ENCODE measurements at places on chromosomes 1 and 21. TPM values are rescaled to one million over a fixed set of nuclear protein-coding genes. Genes with fewer than 3 reads are reported as not detected.
A peak's percentile ranks its signal among the peaks of the same experiment; 100 is the strongest.

The PTPN7 gene
- total RNA-seq: not detected

GRCh38 chr1:219041818-219042217 lies 131.9 kb upstream of the LYPLAL1 start:
- DNase-seq: no peak

DNA sequence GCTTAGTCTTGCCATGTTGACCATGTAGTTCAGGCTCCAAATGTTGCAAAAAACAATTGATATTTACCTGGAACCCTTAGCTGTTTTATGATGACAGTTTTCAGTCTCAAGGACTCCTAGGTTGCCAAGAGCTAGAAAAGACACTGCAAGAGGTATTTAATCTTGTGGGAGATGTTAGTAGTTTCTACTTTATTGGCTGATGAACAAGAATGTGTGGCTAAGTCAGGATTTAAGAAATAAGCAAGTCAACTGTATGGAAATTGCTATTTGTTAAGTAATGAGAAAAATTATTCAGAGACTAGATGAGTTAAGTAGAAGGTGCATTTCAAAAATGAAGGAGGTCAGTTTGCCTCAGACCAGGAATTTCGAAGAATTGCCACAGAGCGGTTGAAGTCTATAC lies 639.7 kb upstream of the USP24 start:
- DNase-seq: no peak

The CCDC185 gene
- not detected for total RNA-seq

GRCh38 chr21:44962403-44962966 lies 22.7 kb downstream of the SLX9 start:
- no peak for DNase-seq

The NUAK2 gene
- total RNA-seq: 8.3 TPM

GRCh38 chr1:180540697-180541594 lies 17.8 kb upstream of the OVAAL start:
- no peak for DNase-seq

The PBX1 gene
- total RNA-seq: not detected

DNA sequence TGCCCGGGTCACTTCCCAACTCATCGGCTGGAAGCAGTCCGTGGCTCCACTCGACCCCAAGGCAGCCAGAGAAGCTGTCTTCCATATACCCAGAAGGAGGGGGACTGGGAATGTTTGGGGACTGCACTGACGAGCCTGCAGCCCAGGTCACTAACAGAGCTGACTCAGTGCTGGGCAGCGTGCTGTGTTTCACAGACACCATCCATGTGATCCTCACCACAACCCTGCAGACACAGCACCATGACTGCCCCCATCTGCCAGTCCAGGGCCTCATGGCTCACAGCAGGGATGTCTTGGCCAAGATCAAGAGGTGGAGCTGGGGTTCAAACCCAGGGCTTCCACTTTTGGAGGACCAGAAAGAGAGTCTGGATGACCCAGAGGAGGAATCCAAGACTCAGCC lies 67.9 kb downstream of the KLHDC7A start:
- DNase-seq: no peak

GRCh38 chr1:234962340-234962989 lies 166.2 kb downstream of the TOMM20 start:
- no peak for DNase-seq

DNA sequence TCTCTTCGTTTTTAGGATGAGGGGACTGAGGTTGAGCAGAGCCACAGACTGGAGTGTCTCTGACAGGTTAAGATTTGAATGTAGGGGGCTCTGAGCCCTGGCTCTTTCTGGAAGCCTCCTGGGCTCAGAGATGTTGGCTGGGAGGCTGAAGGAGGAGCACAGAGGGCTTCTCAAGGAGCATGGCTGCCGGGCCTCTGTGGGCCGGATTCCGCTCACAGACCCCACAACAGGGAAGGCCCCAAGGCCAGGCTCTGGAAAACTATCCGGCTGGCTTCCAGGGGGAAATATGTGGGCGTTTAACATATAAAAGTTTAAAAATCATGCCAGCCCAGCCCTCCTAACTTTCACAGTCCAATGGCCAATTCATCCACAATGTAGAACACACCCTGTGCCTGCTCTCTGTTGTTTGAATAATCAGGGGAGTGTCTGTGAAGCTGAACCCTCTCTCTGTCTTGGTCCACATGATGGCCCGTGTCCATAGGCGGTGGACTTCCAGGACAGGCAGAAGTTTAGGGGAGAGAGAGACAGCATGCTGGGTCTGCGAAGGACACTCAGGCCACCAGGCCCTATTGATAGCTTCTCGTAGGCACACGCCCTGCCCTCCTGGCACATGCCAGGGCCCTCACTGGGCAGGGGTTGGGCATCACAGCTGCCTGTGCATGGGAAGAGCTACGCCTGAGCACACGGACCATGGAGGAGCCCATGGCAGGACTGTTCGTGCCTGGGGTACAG lies 10.8 kb downstream of the OBSCN start:
- no peak for DNase-seq

- no peak for DNase-seq
Measured at GRCh38 chr1:86195281-86195680, 38.7 kb upstream of the COL24A1 start.

DNA sequence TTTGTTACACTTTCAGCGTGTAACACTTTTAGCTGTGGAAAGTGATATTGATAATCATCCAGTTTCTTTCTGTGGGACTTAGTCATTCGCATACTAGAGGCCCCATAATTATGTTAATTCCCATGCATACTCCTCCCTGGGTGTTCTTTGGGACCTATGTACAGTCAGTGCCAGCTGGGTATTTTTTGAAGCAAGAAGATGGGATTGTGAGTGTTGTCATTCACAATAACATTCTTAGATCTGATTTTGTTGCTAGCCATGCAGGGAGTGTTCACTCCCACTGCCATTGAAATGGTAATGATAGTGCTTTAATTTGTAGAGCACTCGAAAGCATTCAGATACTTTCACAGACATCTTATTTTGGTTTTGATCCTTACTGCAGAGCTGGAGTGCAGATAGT lies 11.6 kb downstream of the SARS1 start:
- DNase-seq: no peak

The HES5 gene
- total RNA-seq: not detected

GRCh38 chr1:27058966-27059669 lies 46.5 kb upstream of the TENT5B start:
- DNase-seq: peak; percentile 11

- no peak for DNase-seq
Measured at GRCh38 chr1:232176222-232176621, 453.7 kb downstream of the SIPA1L2 start.

GRCh38 chr1:117631359-117632160 lies 25.7 kb downstream of the TENT5C start:
- no peak for DNase-seq

Data from G401 (cell line).